ENCODE measurements at places on chromosomes 6 and 20. TPM values are rescaled to one million over a fixed set of nuclear protein-coding genes. Genes with fewer than 3 reads are reported as not detected.

INSM1 gene
- total RNA-seq, result not detected

TNFRSF21 gene
- 16.0 TPM for total RNA-seq

ZC2HC1B gene
- total RNA-seq, result not detected

SLC35F1 gene
- not detected for total RNA-seq

TCF21 gene
- total RNA-seq, result 0.09 TPM

BCAS4 gene
- 26.5 TPM for total RNA-seq

NMBR gene
- not detected for total RNA-seq
